Mesangial cell (primary cell): ENCODE measurements at places on chromosomes 3 and 15. TPM values are rescaled to one million over a fixed set of nuclear protein-coding genes. Genes with fewer than 3 reads are reported as not detected.

C3orf80 gene
- total RNA-seq: 0.33 TPM in 1 of 2 replicates, not detected in the other

IL17RB gene
- total RNA-seq: 0.49 and 0.63 TPM in 2 replicates

ISLR gene
- total RNA-seq: 2.8 and 52.9 TPM in 2 replicates

NEDD4 gene
- 8.7 and 11.4 TPM in 2 replicates for total RNA-seq

SCN11A gene
- 0.13 TPM in 1 of 2 replicates, not detected in the other for total RNA-seq

TRIP4 gene
- total RNA-seq: 6.7 and 10.0 TPM in 2 replicates

PIF1 gene
- total RNA-seq: 4.1 and 36.7 TPM in 2 replicates

RLBP1 gene
- not detected in 2 replicates for total RNA-seq

LEKR1 gene
- 0.38 and 0.65 TPM in 2 replicates for total RNA-seq

MCTP2 gene
- total RNA-seq: 4.4 and 6.3 TPM in 2 replicates

FBXL2 gene
- 10.4 and 22.8 TPM in 2 replicates for total RNA-seq

MST1R gene
- total RNA-seq: 0.65 and 2.0 TPM in 2 replicates

LYZL4 gene
- not detected in 2 replicates for total RNA-seq

KBTBD12 gene
- total RNA-seq: 0.16 TPM in 1 of 2 replicates, not detected in the other

SLC6A20 gene
- total RNA-seq: 0.49 and 2.4 TPM in 2 replicates

TP63 gene
- total RNA-seq: 0.25 TPM in 1 of 2 replicates, not detected in the other

CTXN2 gene
- total RNA-seq: under 0.01 TPM in 1 of 2 replicates, not detected in the other

SLC28A1 gene
- total RNA-seq: not detected in 2 replicates

C2CD4A gene
- 0.25 TPM in 1 of 2 replicates, not detected in the other for total RNA-seq

PP2D1 gene
- not detected in 2 replicates for total RNA-seq

FMN1 gene
- 0.33 and 5.8 TPM in 2 replicates for total RNA-seq

GASK1A gene
- 0.33 and 0.51 TPM in 2 replicates for total RNA-seq

TGM5 gene
- total RNA-seq: not detected in 2 replicates

MUSTN1 gene
- not detected in 2 replicates for total RNA-seq

PLS1 gene
- total RNA-seq: 10.4 and 10.8 TPM in 2 replicates

ZNF660 gene
- 1.1 and 1.6 TPM in 2 replicates for total RNA-seq

EOMES gene
- not detected in 2 replicates for total RNA-seq

CYP1A2 gene
- not detected in 2 replicates for total RNA-seq

POC1A gene
- 3.9 and 34.7 TPM in 2 replicates for total RNA-seq

LRRC31 gene
- not detected in 2 replicates for total RNA-seq

XIRP1 gene
- under 0.01 and 0.16 TPM in 2 replicates for total RNA-seq

HES1 gene
- total RNA-seq: 35.0 and 48.2 TPM in 2 replicates

SEMA3F gene
- total RNA-seq: 23.8 and 42.1 TPM in 2 replicates

HACD3 gene
- 69.3 and 87.8 TPM in 2 replicates for total RNA-seq

CCDC33 gene
- 1.5 TPM in 1 of 2 replicates, not detected in the other for total RNA-seq

NSMCE3 gene
- total RNA-seq: 11.5 and 12.1 TPM in 2 replicates
